ENCODE measurements at places on chromosomes 12 and 14.

DNA sequence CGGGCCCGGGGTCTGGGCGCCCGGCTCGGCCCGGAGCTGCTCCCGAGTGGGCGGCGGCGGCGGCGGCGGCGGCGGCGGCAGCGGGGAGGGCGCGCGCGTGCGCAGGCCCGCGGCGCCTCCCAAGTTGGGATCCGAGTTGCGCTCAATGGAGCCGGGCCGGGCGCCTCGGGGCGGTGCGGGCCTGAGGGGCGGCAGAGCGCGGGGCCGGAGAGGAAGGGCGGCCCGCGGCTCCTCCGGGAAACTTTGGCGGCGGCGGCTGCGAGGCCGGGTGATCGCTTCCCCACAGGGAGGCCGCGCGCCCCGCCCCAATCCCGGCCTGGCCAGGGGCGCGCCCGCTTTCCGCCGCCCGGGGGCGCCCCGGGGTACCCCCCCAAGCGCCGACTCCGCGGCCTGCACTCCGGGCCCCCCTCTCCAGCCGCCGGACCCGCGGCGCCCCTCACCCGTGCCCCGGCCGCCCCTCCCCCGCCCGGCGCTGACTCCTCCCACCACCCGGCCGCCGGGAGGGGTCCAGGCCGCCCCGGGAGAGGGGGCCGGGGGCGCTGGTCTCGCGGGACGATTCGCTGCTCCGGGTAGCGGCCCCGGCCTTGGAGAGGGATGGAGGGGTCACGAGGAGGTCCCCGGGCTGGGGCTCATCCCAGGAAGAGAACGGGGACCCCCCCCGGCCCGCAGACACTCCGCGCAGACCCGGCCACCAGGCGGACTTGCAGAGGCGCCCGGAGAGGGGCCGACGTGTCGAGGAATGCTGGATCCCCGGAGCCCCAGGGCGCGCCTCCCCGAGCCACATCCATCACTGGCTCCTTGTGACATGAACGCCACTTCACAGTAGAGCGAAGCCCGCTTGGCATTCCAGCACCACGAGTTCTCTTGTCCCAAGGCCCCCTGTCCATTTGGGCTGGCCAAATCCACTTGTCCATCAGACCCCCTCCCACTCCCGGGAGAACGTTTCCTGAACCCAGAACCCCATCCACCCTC is at the start of gene RILPL1:
Gene RILPL1, minus strand, starts transcription at position 48 of the 972 bp plus-strand sequence. CDS start 237 bp downstream, outside the sequence.
- peak; percentile 15 for DNase-seq

DNA sequence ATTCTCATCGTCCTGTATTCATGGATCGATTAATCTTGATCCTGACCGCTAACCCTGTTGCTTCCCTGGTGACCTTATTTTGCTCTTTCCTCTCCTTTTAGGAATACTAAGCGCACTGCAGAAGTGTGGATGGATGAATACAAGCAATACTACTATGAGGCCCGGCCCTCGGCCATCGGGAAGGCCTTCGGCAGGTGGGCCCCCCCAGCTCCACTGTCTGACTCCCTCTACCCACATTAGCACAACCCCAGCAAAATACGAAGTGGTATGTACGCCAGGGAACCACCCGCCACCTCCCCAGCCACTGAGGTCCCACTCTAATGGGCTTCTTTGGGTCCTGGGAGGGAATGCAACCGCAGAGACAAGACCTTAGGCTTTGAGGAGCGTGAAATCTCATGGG is 58.7 kb downstream of the ERH start:
- DNase-seq, result no peak

DNA sequence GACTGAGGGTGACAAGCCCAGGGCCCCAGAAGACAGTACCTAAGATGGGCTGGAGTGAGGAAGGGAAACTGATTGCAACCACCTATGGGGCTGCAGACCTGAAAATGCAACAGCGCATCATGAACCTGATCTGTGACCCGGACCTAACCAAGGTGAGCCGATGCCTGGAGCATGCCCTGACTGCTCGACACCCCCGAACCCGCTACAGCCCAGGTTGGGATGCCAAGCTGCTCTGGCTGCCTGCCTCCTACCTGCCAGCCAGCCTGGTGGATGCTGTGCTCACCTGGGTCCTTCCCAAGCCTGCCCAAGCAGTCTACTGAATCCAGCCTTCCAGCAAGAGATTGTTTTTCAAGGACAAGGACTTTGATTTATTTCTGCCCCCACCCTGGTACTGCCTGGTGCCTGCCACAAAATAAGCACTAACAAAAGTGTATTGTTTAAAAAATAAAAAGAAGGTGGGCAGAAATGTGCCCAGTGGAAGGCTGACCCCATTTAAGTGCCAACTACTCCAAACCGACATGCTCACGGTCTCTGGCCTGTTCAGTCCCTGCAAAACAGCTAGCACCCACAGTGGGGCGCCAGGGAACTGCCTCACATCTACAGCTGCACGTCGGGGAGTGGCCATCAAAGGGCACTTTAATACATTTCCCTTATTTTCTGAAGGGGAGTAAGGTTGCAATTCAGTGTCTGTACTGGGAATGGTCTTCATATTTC is 4.2 kb downstream of the RDH5 start:
- DNase-seq, result peak; percentile 76

GRCh38 chr14:74754157-74754556 is 9.0 kb upstream of the YLPM1 start:
- no peak for DNase-seq

GRCh38 chr14:29810682-29811081 is 117.0 kb downstream of the PRKD1 start:
- no peak for DNase-seq

DNA sequence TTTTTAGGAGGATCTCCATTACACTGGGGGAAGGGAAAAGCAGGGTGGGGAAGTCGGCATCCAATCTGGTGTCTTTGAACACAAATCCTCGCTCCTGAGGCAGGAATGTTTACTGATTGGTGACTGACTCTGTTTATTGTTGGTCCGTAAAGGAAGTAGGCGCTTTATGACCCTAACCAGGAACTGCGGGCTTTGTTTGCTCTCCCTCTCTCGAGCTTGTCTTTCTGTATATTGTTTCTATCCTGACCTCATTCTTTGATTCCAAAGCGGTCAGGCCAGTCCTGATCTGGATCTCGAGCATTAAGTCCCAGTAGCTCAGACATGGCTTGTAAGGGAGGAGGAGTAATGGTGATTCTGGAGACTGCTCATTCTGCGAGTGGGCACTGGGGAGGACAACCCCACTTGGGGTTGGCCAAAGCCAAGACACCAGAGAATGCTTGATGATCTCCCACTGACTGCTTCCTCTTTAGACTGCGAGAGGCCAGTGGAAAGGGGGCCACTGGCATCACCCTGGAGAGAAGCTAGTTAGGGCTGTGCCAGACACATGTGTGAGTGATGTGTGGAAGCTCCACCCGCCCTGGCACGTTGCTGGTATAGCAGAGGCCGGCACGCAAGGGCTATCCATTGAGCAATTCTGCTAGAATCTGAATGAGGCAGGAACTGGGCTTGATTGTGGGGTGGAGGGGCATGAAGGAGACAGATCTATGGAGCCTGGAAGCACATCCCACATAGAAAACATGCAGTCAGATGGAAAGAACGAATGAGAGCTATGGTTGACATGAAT is 194.6 kb downstream of the PAX9 start:
- no peak for DNase-seq

DNA sequence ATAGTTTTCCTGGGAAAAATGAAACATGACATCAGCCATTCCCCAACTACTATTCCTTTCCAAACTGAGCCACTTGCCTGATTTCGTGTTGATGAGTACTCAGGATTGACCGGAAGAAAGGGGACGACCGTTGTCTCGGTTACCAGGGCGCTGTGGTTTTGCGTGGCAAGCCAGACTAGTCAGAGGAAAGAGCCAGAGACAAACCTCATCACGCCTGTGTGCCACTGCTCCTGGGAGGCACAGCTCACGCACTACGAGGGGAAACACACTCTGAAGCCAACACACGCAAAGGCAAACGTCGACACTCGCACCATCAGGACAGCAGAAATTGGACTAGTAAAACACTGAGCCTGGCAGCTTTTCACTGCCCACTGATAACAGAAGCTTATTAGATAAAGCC is 35.0 kb downstream of the GIT2 start:
- no peak for DNase-seq

DNA sequence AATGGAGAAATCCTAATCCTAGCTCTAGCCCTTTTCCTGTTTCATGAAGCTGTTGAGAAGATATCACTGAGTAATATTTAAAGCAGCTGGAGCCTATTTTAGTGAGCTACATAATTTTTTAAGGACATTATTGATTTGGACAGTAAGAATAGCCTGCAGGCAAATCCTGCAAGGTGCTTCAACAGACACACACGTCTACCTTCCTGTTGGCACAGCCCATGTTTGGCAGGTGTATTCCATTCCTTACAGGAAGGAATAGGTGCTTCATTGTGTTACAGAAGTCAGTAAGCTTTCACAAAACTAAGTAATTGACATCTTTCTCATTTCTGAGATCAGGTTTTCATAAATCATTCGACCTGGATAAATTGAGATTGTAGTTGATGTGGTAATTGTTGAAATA is 50.6 kb downstream of the FOXA1 start:
- no peak for DNase-seq

GRCh38 chr14:94598506-94598815 is 13.7 kb upstream of the SERPINA3 start:
- DNase-seq, result no peak

- peak; percentile 77 for DNase-seq
Measured at GRCh38 chr12:31205054-31205453, 120.9 kb downstream of the SINHCAF start.

DNA sequence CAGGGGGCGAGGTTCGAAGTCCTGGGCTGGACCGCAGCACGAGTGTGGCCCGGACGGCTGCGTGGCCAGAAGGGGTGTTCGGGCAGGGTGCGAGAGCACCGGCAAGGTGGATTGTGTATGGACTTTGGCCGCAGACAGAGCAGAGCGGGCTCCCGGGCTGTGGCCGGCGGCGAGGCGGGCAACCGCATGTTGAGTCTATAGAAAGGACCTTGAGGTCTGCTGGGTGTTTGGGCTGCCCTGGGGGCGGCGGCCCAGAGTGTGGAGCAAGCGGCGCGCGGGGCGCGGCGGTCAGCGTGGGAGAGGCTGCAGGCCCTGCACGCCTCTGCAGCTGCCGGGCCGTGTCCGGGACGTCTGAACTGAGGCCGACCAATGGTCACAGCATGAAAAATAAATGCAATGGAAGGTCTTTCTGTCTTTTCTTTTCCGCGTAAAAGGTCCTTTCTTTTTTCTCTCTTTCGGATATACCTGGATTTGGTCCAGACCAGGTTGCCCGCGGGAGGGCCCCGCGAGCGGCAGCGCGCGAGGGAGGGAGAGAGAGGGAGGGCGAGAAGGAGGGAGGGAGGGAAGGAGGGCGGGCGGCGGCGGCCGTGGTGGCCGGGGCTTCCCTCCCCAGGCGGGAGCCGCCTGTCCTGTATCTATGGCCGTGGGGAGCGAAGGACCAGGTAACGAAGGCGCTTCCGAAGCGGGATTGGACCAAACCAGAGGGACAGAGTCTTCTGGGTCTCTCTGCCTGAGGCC is 5.5 kb upstream of the HOXC9 start:
- no peak for DNase-seq
